ENCODE measurements at places on chromosomes 7 and 10.

- no peak for DNase-seq
These were observed 1.6 kb downstream of the CDNF start for GRCh38 chr10:14836208-14836607.

GRCh38 chr10:132537684-132538001, at the start of gene INPP5A:
Gene INPP5A (plus strand): TSS chr10:132537787. CDS start chr10:132538097, 310 bp downstream.
- DNase-seq = no peak

DNA sequence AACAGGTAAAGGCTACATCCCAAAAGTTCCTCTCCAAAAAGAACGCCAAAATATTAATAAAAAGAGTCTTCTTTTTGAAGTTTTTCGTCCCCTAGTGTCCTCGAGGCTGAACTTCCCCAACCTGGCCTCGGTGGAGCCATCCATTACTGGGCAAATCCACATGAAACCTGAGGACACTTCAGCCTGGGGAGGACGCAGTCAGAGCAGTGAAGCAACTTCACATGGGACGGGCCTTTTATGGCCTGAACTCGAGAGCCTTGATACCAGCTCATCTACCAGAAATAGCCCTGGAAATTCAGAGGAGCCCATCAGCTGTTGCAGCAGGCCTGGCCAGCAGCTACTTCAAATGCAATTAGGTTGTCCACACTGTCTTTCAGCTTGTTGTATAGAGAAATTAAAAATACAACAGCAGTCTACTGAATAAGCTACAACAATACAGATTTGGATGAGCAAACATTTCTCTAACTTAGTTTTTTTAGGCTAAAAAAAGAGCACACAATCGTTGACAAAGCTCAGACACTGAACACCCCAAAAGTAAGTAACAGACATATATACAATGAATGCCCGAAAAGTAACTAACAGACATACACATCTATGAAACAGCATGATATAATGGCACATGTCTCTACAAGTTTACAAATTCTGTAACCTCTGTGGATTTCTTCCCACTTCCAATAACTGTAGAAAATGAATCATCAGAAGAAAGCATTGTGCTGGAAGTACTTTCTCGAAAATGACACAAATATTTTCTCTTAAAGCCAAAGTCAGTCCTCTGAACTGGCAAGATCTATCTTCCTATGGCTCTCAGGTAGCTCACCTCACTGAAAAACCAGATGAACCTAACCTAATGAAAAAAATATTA, at the start of gene SVIL:
SVIL (minus strand) TSS at position 208 of the 862 bp plus-strand sequence. CDS start 79,913 bp downstream, outside the sequence.
- no peak for DNase-seq

DNA sequence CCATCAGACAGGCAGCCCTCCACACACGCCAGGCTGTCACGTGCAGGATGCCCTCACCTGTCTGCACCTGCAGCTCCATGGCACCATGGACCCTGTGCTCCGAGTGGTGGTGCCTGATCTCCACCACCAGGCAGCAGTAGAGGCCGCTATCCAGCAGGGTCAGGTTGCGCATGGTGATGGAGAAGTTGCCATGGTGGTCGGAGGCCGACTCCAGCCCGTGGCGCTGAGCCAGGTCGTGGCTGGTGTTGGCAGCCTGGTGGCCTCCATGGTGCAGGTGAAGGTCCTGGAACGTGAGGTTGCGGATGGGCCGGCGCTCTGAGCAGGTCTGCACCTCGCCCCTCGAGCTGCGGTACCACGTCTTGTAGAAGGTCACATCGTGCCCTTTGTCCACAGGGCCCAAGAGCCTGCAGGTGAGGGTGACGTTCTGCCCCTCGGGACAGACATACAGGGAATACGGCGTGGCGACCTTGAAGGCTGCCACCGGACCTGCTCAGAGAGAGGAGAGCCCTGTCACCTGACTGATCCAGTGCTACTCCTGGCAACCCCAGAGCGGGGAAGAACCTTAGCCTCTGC, 11.7 kb downstream of the VSIR start:
- no peak for DNase-seq

DNA sequence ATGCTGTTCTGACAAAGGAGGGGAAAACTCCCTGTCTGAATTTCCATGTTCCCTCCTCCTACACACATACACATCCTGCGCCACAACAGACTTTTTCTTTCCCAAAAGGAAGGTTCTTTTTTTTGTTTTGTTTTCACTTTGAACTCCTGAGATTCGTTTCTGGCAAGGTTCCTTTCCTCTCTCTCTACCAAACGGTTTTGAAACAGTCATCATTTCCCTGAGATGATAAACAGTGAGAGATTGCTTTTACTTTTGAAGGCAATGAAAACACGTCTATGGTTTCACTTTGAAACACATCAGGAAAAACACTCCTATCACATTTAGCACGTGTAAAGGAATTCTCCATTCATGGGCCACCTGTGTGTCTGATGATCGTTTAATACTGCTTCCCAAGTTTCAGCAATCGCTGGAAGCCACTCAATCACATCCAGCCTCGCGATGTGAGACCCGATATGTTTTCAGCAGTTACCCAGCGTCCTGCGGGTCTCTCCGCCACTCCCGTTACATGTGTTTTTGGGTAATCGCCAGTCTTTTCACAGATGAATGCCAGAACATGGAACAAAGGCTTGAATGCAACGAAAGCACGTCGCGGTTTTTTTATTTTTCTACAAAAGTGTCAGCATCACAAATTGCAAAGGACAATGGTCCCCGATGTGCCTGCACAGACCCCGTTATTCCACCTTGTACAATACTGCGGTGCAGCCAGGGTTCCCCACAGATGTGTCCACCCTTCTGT, 62.8 kb upstream of the CUX1 start:
- DNase-seq = no peak

DNA sequence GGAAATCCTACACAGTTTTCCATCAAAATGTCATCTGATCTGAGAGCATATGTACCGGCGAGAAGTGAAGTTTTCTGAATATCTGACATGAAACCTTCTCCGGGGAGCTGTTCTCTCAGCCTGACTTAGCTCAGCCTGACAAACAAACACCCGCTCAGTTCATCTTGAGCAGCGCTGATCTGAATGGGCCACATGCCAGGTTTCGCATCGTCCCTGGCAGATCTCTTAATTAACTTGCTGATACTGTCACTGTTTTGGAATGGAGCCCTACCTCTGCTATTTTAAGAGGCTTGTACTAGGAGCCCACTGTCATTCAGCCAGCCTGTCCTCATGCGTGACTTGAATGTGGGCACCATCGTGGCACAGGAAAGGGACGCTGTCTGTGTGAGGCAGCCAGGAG, 109.2 kb downstream of the STRA8 start:
- peak; percentile 10 for DNase-seq

GRCh38 chr7:112036071-112036470, 170.1 kb downstream of the DOCK4 start:
- no peak for DNase-seq

DNA sequence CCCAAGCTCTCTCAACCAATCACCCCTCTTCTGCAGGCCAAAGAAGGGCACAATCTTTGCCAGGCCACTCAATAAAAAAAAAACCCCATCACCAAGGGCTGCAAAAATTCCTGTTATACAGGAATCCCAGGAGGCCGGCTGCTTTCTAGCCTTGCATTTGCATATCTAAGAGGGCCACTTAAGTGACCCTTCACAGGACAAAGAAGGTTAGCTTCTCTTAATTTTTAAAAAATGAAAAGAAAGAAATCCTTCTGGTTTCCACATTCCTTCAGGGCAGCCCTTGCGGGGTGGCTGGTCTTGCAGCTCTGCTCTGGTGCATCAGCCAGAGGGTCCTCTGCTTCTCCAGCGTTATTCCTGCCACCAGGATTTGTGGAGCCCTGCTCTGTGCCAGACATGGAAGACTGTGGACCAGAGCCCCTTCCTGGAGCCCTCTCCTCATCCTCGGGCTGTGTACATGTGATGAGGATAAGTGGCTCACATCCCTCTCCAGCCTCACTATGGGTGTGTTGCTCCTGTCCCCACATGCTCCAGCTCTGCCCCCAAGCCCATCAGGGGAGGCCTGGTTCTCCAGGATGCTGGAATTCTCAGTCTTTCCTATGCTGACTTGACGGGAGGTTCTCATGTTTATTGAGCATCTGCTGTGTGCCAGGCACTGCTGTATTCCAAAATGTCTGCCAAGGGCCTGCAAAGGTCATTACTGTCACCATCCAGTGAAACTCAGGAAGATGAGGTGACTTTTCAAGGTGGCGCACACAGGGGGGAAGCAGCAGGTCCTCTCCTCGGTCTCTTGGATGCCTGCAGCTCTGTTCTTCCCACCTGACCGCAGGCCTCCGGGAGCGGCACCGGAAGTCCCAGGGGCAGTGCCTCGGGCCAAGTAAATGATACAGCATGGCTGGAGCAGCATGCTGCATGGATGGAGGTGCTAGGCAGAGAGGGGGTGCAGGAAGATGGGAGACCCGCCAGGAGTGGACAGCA, 67.7 kb downstream of the ARHGAP22 start:
- no peak for DNase-seq

DNA sequence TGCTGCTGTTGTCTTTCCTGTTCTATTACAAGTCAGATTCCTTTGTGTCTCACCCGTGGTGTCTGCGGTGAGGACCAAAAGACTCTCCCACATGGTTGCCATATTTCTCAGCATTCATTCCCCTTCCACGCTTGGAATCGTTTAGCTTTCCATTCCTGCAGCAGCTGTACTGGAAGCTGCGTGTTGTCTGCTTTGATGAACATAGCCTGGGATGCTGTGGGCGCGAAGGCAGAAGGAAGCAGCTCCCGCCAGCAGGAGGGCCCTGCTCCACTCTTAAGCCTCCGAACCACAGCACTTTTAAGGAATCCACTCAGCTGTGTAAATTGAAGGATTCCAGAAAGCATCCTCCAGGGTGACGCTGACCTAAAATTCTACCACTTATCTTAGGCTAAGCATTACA, 303.6 kb upstream of the PITRM1 start:
- no peak for DNase-seq

DNA sequence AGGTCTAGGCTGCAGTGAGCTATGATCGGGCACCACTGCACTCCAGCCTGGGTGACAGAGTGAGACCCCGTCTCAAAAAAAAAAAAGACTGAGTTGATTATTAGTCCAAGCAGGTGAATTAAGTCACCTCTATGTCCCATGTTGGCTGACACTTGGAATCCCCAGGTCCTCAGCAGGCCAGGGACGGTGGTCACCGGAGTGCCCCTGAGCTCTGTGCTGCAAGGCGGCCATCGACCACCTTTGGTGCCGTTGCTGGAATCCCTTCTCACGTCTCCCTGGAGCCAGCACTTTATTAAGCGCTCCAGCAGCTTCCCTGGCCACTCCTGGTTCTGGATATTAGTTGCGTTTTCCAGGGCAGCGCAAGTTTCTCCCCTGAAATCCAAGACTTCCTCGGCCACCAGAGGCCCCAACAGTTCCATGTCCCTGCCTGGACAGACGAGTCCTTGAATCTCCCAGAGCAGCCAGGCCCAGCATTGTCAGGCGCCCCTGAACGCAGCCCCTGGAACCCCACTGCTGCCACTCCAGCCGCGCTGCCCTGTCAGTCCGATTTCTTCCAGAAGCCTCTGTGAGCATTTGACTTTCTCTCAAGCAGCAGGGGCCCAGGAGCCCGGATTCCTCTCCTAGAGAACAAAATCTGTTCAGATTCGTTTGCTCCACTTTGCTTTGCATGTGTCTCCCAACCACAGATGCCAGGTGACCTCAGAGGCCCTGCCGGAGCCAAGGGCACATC, 38.4 kb upstream of the FOXL3 start:
- DNase-seq = no peak

- no peak for DNase-seq
These were observed 57.2 kb downstream of the RAB18 start for GRCh38 chr10:27561334-27561733.

DNA sequence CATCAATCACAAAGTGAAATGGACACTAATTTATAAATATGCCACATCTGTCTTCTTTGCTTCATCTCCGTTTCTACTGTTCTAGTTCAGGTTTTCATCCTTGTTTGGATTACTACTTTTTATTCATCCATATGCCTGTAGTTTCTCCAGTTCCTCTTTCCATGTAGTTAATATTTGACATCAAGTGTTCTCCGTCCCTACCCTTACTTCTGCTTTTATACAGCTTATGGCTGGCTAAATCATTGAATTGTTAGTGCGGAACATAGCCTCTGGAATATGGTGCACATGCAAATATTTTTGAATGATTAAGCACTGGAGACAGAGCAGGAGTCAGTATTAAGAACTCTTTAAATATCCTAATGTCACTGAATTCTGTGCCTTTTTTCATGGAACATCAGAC, 230.0 kb upstream of the PPP1R3A start:
- DNase-seq = no peak

- no peak for DNase-seq
These were observed 80.6 kb upstream of the NAMPT start for GRCh38 chr7:106365252-106366005.

- no peak for DNase-seq
These were observed 153.0 kb downstream of the WNT2 start for GRCh38 chr7:117169907-117170306.

DNA sequence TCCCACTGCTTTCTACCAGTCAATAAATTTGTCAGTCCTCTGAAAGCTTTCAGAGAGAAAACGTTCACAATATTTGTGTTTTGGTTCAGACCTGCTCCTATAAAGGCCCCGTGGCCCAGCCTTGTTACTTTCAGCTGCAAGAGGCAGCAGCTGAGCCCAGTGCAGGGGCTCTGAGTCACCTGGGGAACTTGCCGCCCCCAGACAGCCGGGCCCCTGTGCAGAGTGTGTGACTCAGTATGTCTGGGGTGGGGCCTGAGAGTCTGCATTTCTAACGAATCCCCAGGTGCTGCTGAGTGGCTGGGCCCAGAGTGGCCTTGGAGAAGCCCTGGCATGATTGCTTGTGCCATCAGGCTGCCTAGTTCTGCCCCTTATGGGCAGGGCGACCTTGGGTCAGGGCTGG, 303.5 kb downstream of the PAXIP1 start:
- DNase-seq = no peak

DNA sequence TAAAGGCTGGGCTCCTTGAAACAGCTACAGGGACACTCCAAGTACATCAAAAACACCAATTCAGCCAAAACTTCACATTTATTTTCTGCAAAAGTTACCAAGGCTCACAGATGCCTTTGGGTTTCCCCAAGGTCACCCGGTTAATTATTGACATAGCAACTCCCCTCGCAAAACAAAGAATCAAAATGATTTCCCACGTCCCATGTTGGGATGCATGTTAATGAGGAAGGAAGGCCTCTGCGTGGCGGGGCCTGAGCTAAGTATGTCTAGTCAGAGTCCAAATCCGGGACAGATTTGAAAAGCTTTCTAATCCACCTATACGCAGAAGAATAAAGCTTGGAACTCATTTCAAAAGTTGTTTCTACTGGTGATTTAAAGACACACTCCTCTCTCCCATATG, 535 bp upstream of the TMEM72 start:
- DNase-seq = no peak

GRCh38 chr7:138029941-138030340, 28.1 kb upstream of the CREB3L2 start:
- DNase-seq = no peak

- DNase-seq = no peak
These were observed 143.2 kb downstream of the REEP3 start for GRCh38 chr10:63664341-63664885.

- no peak for DNase-seq
These were observed 20.5 kb downstream of the TLL2 start for GRCh38 chr10:96493254-96493653.

- no peak for DNase-seq
These were observed 752 bp upstream of the CAMK2G start for GRCh38 chr10:73875139-73875475.

Data from anterior cingulate cortex (tissue), 58 donors.